Omental fat pad (tissue), 4 donors: ENCODE measurements at places on chromosomes 11 and 22.

DNA sequence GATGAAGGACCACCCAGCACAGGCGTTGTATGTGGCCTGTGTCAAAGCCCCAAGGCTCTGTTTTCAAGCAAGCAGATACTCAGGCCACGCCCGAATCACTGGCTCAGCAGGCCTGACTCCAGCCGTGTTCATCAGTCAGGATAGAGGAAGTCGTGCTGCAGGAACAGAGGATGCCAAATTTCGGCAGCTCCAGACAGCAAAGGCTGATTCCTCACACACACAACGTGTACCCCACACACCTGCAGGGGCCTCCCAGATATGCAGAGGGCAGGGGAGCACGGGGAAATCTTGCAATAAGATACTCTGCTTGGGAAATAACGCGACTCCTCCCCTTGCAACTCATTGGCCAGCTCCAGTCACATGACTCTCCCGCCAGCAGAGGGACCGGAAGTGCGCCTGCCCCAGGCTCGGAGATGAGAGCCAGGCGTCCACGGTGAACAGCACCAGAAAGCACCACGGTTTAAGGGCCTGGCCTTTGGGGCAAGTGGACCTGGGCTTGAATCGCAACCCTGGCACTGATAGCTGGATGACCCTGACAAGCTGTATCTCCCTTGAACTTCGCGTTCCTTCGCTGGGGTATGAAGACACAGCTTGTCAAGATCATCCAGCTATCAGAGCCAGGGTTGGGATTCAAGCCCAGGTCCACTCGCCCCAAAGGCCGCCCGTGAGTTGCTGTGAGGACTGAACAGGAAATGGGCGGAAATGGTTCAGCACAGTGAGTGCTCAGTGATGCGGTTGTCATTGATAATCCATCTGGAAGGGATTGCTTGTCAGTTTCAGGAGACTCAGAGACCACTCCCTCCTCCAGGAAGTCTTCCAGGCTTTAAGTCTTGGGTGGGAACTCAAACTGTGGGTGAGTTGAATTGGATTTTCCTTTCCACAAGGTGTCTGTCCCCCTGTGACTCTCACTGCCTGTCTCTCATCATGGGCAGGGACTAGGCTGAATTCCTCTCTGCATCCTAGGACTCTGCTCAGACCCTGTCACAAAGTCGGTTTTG lies 88.5 kb downstream of the MYEOV start:
- no peak for DNase-seq

GRCh38 chr11:101429703-101430540 lies 153.9 kb downstream of the TRPC6 start:
- DNase-seq: no peak

DNA sequence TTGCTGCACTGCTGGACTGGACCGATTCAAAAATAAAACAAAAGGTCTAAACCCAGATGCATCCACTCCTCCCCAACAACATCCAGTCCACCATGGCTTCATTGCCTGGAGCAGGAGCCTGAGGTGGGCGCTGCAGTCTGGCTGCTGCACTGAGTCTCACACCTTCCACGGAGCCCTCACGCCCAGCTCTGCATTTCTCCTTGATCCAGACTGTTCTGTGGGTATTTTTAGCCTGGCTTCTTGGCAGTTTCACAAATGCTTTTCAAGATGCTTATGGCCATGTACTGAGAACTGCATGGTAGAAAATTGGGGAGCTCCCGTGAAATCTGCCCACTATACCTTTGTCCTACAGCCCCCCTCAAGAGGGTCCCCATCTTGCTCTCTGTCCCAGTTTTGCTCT lies 53.3 kb upstream of the JAM3 start:
- DNase-seq: no peak

- no peak for DNase-seq
These were observed 309.2 kb upstream of the DDI1 start for GRCh38 chr11:103727262-103727661.

GRCh38 chr11:117815262-117815803 lies 9.2 kb downstream of the FXYD2 start:
- DNase-seq: no peak

DNA sequence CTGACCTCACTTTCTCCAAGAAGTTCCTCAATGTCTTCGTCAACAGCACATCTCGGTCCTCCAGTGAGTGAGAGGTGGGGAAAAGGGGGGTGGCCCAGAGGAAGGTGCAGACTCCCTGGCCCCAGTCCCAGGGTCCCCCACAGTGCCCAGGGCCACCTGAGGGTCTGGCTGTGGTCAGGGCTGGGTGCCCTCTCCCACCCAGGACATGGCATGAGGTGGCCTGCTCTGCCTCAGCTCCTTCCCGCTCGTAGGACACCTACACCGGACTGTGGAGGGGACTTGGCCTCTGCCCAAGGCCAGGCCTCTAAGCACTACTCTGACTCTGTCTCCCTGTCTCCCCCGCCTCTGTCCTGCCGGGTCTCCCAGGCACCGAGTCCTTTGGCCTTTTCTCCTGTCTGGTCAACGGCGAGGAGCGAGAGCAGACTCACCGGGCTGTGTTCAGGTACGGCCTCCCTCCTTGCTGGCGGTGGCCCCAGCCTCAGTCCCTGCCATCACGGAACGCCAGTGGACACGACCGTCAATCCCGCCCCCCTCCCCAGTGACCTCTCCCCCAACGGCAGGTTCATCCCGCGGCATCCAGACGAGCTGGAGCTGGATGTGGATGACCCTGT lies 4.5 kb downstream of the MAPK8IP2 start:
- DNase-seq: no peak

- no peak for DNase-seq
These were observed 450.5 kb upstream of the DDI1 start for GRCh38 chr11:103585911-103586310.

DNA sequence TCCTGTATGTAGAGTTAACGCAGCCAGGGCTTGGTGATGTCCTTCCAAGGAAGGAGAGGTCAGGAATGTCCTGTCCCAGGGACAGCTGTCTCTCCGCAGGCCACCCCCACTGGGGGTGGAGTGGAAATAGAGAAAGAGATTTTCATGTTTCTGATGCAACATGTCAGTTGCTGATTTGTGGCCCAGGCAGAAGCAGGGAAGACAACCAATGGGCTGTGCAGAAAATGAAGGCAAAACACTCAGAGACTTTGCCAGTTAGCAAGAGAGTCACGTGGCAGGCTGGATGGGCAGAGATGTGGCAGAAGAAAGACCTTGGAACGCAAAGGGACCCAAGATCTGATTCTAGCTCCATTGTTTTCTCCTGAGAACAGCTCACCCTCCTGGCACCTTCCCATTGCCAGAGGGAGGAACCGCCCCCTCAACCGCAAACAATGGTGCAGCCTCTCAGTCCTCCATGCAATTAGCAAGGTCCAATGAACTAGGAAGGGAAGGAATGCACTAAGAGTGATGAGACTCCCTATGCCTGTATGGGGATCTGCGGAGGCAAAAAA lies 71.0 kb downstream of the SYN3 start:
- DNase-seq: no peak

GRCh38 chr11:7154881-7155361 lies 66.1 kb downstream of the RBMXL2 start:
- DNase-seq: no peak

DNA sequence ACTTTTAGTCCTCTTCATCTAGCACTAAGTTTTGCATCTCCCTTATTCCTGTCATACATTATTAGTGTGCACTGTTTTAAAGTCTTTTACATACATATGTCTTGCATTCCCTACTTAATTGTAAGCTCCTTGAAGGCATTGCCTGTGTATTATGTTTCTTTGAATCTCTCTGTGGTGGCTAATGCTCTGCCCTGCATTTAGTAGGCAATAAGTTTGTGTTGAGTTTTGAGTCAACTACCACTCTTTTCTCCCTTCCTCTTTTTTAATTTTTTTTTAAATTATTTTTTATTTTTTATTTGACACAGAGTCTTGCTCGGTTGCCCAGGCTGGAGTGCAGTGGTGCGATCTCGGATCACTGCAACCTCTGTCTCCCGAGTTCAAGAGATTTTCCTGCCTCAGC lies 78.9 kb downstream of the ZBTB16 start:
- no peak for DNase-seq

DNA sequence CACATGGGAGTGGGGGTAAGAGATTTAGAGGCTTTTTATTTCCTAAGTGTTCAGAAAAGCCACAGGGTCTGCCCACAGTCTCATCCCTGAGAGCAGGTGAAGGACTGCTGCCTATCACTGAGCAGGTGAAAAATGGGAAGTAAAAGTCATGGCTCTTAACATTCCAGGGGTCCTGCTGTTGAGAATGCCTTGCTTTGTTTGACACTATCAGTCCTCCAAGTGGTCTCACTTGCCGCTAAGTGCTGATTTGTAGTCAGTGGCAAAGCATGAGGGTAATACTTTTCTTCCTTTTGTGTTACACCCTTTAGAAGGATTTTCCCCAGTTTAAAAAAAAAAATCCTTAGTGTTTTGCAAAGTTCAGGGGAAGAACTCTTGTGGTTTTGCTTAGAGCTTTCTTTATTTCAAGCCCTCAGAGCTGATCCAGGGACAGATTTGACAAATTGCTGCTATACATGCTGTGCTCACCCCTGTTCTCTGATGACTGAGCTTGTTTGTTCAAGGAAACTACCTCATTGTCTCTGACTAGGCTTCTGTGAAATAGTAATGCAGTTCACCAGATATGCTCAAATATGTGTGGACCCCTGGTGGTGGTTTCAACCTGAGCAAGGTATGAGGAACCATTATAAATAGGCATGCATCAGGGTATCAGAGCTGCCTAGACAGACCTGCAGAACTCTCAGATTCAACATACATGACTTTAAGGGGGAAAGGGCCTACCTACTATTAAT lies 141.0 kb downstream of the ARHGAP42 start:
- DNase-seq: no peak

- DNase-seq: no peak
These were observed 23.7 kb upstream of the CBX7 start for GRCh38 chr22:39176143-39176713.

DNA sequence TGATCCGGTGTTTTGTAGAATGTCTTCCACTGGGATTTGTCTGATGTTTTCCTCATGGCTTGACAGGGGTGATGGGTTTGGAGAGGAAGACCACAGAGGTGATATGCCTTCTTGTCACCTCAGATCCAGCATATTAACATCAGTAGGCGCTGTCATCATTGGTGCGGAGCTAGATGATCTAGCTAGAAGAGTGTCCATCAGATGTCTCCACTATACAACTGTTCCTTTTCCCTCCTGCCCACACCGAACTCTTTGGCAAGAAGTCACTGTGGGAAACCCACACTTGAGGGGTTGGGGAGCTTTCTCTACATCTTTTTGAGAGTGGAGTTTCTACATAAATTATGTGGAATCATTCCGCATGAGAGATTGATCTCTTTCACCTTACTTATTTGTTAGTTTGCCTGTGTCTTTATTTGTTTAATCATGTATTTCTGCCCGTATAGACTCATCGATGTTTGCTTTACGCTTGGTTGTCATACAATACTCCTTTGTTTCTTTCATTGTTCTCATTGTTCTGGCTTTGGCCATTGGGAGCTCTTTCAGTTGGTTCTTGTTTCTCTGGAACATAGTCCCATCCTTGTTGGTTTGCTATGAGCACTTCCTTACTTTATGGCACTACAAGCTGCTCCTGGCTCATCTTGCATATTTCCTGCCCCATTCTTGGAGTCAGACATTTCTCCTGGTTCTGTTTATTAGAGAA lies 1420.3 kb downstream of the BRD1 start:
- no peak for DNase-seq

GRCh38 chr11:23099256-23099655 lies 239.0 kb upstream of the CCDC179 start:
- no peak for DNase-seq

- no peak for DNase-seq
These were observed 2.7 kb upstream of the SDF2L1 start for GRCh38 chr22:21639359-21639758.

- no peak for DNase-seq
These were observed 182.7 kb upstream of the SNX19 start for GRCh38 chr11:131099013-131099412.

DNA sequence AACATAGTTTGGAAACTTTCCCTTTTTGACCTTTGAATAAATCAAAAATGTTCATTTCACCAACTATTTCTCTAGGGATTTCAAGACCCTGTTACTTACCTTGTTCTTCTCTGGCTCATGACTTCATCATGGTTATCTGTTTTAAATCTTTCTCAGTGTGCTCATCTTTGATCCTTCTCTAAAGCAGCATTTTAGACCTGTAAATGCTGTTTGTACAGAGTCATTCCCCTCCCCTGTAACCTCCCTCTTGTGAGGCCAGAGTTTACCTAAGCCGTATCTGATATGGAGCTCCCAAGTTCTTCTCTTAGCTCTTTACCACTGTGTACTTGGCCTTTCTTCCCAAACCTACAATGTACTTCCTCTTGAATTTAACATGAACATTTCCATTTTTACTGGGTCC lies 56.0 kb downstream of the ACER3 start:
- no peak for DNase-seq

- DNase-seq: no peak
These were observed 256.8 kb downstream of the INSC start for GRCh38 chr11:15371533-15371932.

DNA sequence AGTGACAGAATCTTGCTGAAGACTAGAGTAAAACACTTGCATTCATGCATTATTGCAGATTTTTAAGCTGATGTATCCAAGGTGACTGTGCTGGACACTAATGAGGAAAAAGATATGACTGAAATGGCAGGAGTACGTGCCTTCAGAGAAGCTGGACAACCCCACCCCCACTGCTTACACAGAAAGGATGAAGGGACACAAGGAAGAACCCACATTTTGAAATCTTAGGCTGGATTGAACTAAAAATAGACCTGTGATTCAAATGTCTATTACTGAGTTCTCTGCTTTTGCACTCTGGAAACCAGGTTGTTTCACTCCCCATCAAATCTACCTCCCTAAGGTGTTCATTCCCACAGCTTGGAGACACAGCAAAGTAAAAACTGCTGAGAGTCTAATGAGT lies 117.1 kb downstream of the KCNC1 start:
- DNase-seq: no peak

DNA sequence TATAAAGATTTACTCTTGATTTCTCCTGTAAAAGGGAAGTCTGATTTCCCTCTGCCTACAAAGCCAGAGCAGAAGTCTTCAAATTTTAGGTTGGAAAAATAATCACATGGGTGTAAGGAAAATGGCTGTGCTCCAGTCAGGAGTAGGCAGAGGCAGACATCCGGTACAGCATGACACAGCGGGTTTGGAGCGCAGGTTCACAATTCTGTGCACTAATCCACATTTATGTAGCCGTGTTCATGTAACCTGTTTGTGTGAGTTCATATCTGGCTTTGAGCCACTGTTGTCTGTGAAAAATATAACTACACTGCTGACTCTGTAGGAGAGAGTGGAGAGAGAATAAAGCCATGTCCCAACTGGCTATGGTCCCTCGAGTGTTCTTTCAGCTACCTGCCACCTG lies 248.0 kb downstream of the CASP12 start:
- no peak for DNase-seq

DNA sequence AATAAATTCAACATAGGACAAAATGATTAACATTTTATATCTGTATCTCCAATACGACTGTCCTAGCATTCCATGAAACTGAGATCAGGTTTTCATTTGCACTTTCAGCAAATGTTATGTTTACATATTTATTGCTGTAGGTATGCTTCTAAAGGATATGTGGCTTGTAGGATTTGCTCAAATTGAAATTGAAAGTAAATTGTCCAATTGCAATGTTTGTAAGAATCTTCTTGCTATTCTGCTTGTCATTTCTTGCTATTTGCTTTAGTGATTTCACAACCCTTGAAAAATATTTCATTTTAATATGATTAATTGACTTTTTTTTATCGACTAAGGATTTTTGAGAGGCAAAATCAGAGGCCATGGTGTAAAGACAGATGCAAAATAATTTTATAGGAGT lies 904.2 kb upstream of the RAG2 start:
- DNase-seq: no peak

GRCh38 chr22:31861226-31861840 lies 83.0 kb upstream of the YWHAH start:
- no peak for DNase-seq
